Hematopoietic multipotent progenitor cell treated with erythropoietin and hydrocortisone succinate and interleukin-3 and kit ligand, for 8 days (in vitro differentiated cells): ENCODE measurements at places on chromosomes 12 and 14.

DNA sequence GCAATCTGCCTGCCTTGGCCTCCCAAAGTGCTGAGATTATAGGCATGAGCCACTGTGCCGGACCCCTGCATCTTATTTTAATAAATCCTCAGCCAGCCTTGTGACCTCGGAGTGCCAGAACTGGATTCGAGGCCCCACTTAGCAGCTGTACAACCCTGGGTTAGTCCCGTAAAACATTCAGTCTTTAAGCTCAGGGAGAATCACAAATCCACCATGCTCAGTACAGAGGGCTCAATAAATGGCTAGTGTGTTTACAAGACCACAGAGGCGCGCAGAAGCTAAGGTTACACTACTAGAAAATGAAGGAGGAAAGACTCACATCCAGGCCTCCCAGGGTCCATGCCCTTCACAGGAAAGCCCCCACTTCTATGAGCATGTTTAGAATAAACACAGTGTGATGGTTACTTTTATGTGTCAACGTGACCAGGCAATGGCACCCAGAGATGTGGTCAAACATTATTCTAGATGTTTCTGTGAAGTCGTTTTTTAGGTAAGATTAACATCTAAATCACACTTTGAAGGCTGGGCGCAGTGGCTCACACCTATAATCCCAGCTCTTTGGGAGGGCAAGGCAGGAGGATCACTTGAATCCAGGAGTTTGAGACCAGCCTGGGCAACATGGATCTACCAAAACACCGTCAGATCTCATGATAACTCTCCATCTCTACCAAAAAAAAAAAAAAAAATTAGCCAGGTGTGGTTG lies 55.3 kb downstream of the CLMN start:
- DNase-seq: no peak

- DNase-seq: no peak
These were observed 12.7 kb upstream of the HNF1A start for GRCh38 chr12:120965534-120966091.

DNA sequence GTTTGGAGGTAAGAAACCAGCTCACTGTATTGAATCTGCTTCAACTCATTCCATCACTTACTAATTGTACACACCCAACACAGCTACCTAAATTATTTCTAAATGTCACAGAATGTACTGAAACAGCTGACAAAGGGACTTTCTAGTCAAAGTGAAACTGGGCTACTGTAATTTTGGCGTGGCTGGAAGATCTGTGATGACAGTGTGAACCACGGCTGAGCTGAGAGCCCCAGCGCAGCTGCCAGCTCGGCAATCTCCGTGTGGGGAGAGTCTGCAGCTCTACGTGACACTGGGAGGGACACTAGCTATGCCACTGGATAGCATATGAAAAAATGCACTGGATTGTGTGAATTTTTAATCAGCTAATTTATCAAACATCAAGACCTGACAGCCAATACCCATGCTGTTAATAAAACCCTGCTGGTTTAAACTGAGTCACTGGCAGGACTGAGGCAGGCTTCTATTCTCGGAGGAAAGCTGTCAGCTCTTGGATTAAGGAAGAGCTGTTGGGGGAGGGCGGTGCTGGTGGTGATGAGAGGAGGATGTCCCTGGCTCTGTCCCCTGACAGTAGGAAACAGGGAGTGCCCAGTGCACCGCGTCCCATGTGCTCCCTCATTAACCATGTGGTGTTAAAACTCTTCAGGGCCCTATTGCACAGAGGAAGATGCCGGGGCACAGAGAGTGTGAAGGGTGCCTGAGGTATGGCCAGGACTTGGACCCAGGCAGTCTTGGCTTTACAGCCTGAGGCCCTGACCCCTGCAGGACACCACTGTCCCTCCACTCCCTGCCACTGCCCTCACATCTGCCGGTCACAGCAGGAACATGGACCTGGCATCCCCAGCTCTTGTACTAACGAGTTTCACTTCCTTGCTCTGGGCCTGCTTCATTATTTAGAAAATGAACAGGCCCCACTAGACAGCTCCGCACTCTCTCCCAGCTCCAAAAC lies 13.3 kb downstream of the SLC15A4 start:
- DNase-seq: no peak

GRCh38 chr14:91272341-91273272 lies 28.1 kb upstream of the GPR68 start:
- DNase-seq: no peak

DNA sequence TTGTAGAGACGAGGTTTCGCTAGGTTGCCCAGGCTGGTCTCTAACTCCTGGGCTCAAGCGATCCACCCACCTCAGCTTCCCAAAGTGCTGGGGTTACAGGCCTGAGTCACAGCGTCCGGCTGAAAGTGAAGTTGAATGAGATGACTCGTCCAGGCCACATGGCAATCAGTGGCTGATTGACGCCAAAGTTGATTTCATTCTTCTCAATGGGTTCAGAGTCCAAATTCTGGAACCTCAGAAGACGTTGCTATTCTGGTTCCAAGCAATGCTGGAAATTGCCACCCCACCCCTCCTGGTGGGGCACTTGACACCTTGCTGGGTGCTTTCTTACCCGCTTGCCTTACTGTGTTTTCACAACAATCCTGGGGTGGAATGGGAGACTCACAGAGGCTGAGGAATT lies 14.9 kb downstream of the ABCB9 start:
- no peak for DNase-seq

- DNase-seq: peak; percentile 1
These were observed 71.9 kb downstream of the DYRK2 start for GRCh38 chr12:67720351-67720856.

DNA sequence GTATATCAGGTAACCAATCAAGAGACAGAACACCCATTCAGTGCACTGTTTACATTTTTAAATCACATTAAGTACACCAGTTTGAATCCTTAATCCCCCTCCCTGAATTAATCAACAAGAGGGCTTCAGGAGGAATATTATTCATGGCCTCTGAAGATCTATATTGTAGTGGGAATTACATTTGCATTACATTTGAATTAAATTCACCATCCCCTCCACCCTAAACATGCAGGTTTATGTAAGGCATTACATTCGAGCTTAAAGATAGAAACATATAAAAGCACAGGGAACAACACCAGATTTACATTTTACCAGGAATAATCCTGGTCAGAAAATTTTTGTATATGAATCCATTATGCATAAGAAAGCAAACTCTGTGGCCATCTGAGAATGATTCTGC lies 197.8 kb upstream of the KITLG start:
- DNase-seq: no peak

GRCh38 chr12:98403385-98403784 lies 112.0 kb upstream of the TMPO start:
- DNase-seq: no peak

- DNase-seq: no peak
These were observed 14.4 kb downstream of the FAM222A start for GRCh38 chr12:109727746-109728726.

DNA sequence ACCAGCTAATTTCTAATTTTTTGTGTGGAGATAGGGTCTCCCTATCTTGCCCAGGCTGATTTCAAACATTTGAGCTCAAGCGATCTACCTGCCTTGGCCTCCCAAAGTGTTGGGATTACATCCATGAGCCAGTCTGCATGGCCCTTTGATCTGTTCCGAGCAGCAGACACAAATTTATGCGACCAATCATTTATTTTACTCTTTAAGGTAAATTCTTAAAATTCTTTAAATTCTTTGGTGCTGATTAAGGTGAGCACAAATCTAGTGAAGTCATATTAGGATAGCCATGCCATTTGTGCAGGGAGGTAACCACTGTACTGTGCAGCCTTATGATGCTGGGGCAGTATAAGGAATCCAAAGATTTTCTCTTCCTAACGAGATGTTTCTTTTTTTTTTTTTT lies 135.7 kb downstream of the SRGAP1 start:
- no peak for DNase-seq

- DNase-seq: no peak
These were observed 134.6 kb downstream of the RFLNA start for GRCh38 chr12:124429535-124429934.

GRCh38 chr12:10361622-10362021 lies 28.2 kb downstream of the KLRK1 start:
- DNase-seq: no peak

DNA sequence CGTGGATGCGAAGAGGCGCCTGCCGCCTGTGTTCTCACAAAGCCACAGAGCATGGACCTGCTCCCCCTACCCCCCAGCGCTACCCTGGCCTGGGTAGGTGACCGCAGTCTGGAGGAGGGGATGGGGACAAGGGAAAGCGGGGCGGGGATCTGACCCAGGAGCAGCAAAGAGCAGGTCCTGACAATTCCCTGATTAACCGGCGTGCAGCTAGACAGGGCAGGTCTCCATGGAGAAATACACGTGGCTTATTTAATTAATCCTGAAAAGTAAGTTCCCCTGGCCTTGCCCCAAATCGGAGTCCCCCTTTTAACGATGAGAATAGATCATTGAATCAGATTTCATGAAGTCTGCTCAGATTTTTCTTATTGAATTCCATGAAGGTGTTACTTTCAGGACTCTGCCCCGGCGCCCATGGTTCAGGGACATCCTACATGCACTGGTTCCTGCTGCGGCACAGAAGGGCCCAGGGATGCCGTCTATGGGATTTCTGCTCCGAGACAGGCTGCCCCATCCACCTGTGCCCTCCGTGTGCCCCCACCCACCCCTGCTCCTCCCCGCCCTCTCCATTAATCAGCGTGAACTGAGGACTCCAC lies 251.0 kb upstream of the SFSWAP start:
- DNase-seq: no peak

GRCh38 chr14:69696204-69696527 lies 70.8 kb upstream of the SRSF5 start:
- no peak for DNase-seq

DNA sequence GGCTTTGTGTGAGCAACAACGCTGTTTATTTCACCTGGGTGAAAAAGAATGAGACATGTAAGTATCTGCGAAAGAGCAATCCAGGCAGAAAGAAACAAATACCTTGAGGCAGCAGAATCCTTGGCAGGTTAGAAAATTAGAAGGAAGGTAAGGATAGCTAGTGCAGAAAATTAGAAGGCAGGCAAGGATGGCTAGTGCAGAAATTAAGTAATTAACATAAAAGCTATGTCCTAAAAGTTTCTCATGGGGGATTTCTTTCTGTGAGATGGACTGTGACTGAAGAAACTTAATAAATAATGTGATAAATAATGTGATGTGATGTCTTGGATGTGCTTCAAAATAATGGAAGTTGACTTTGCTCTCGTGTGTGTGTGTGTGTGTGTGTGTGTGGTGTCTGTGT lies 9.9 kb upstream of the TRIP11 start:
- no peak for DNase-seq

DNA sequence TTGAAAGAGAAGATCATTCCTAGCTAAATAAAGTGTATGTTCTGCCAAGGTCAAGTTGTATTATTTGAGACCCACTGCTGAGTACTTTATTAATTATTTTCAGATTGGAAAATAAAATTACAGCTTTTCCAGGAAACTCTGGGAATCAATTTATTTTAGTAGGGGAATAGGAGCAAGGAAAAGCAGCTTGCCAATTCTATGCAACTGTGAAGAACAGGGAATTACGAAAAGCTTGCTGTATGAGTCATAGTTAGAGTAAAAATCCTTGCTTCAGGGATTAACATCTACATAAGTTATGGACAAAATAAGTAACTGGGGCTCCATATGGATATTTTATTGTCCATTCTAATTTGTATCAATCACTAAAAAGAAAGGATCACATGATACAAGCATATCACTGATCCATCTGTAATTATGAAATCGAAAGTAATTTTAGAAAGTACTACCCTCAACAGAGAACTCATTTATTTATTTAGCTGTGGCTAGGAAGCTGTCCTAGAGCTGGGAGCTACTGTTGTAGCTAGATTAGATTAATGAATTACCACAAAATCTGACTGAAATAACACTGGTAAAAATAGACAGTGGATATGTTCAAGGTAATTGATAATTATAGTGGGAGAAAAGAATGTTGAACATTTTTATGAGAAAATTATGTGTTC lies 303.5 kb upstream of the NPAS3 start:
- no peak for DNase-seq

- DNase-seq: no peak
These were observed 39.8 kb downstream of the IFNG start for GRCh38 chr12:68119724-68120211.

DNA sequence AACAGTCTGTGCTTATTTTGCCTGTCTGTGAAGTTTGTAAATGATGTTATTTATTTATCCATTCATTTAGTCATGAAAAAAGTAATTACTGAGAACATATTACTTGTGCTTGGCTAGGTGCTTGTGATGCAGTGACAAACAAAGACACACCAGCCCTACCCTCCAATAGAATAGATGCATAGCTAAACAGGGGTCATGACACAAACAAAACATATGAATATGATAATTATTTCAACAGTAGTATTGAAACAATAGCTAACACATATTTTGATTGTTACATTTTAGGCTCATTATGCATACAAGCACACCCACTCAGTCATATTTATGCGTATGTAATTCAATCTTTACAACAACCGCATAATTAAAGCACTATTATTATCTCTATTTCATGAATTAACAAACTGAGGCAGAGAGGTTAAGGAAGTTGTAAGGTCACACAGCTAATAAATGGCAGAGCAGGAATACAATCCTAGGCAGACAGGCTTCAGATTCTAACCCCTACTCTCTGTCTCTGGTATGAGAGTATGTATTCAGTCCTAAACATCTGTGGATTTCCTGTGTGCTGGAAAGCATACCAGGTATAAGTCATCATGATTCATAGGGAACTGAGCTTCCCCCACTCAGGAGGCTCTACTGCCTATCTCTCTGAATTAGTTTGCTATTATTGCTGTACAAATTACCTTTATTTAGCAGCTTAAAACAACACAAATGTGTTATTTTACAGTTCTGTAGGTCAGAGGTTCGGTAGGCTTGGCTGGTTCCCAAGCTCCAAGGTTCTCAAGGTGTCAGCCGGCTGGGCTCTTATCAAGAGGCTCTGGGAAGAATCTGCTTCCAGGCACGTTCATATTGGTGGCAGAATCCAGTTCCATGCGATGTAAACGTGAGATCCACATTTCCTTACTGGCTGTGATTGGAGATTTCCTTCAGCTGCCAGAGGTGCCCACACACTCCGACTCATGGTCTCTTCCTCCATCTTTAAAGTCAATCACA lies 509.4 kb downstream of the GALC start:
- DNase-seq: no peak

DNA sequence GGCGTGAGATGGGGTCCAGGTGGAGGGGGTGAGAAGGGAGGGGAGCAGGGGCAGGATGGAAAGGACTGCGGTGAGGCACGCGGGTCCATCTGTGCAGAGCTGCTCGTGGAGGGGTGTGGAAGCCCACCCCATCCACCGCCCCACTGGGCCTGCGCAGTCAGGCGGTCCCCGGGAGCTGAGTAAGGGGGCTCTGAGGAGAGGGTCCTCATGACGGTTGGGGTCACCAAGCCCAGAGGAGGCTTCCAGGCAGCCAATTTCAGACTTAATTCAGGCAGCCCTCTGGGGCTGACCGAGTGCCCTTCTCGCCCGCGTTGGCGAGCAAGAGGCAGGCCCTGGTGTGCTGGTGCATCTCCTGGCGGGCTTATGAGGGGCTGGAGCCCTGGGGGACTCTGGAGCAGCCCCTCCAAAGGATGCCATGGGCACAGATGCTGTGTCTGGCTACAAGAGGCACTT lies 115.5 kb downstream of the KIF26A start:
- DNase-seq: no peak

DNA sequence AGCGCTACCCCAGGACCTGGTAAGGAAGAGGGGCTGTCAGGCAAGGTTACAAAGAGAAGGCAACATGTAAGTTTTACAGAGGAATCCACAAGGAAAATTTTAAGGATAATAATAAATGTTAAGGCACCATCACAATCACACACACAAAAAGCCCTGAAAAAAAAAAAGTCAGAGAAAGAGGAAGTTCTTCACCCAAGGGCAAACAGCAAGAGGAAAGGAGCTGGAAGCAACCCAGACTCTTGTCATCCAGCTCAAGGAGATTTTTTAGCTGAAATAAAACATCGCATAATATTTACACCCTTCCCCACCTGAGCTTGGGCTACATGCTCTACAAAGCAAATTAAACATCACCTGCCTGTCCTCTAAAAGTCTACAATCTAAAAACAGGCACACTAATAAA lies 9.5 kb downstream of the SPTB start:
- no peak for DNase-seq
